ENCODE measurements at places on chromosomes 6 and 20. TPM values are rescaled to one million over a fixed set of nuclear protein-coding genes. Genes with fewer than 3 reads are reported as not detected.

CDC25B gene
- total RNA-seq: 28.7 TPM

TRAPPC3L gene
- 0.52 TPM for total RNA-seq

DNAJC5 gene
- total RNA-seq: 30.3 TPM

MRS2 gene
- 12.5 TPM for total RNA-seq

SPAG4 gene
- 1.0 TPM for total RNA-seq

HLA-DQA2 gene
- total RNA-seq: not detected

CST2 gene
- not detected for total RNA-seq

SPATA25 gene
- total RNA-seq: 2.6 TPM

All from skeletal muscle tissue (tissue), 5 donors.